ENCODE measurements at places on chromosomes 5 and 9.

DNA sequence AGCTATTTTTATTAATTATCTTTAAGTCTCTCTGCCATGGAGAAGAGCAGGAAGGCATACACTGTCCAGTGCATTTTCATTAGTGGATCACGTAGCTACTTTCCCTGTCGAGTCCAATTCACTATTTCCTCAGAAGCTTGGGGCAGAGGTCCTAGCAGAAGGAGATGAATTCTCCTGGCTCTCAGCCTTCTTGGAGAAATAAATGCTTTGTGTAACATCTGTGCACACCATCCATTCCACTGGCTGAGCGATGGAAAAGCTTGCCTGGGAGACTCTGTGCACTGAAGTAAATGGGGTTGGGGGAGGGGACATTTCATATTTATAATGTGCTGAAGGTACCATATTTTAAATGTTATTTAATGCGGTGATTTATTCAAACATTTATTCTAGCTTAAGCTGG is 23.4 kb downstream of the PROP1 start:
- DNase-seq: no peak

DNA sequence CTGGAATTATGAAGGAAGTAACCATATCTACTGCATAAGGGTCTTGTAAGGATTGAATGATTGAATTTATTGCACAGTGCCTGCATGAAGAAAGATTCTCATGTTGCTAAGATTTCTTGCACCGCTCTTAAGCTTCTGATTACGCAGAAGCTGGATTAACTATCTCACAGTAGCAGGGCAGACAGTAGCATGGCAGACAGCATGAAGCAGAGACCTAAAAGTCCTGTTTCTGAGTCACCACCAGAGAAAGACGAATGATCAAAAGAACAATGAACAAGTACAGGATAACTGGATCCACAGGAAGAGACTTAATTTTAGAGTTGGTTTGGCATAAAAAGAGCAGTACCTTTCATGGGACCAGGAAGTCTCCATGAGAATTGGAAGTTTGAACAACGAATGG is 142.4 kb downstream of the MAPKAP1 start:
- no peak for DNase-seq

DNA sequence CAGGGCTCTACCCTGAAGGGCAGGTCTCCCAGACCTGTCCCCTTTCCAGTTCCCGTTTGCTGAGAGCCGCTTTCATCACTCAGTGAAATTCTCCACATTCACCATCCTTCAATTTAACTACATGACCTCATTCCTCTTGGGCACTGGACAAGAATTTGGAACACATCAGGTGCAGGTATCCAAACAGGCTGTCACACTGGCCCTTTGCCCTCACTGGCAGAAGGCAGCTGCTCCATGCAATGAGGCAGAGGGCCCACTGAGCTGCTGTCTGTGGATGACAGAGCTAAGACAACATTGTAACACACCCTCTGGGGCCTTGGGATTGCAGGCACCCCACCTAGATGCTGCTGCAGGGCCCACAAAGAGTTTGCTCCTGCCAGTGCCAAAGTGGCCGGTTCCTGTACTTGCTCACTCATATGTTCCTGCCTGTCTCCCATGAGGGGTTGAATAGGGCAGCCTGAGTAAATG is 55.1 kb downstream of the ACTL7B start:
- DNase-seq: no peak

- no peak for DNase-seq
Measured at GRCh38 chr5:42874621-42875198, 63.0 kb upstream of the SELENOP start.

GRCh38 chr9:135299651-135300345 is 179.8 kb upstream of the PPP1R26 start:
- DNase-seq: peak; percentile 22

GRCh38 chr5:74477761-74478160 is 162.8 kb downstream of the ENC1 start:
- no peak for DNase-seq
